ENCODE measurements at places on chromosomes 7 and 10.

- DNase-seq: no peak
Observed at GRCh38 chr10:100623521-100624230, 87.9 kb downstream of the HIF1AN start.

DNA sequence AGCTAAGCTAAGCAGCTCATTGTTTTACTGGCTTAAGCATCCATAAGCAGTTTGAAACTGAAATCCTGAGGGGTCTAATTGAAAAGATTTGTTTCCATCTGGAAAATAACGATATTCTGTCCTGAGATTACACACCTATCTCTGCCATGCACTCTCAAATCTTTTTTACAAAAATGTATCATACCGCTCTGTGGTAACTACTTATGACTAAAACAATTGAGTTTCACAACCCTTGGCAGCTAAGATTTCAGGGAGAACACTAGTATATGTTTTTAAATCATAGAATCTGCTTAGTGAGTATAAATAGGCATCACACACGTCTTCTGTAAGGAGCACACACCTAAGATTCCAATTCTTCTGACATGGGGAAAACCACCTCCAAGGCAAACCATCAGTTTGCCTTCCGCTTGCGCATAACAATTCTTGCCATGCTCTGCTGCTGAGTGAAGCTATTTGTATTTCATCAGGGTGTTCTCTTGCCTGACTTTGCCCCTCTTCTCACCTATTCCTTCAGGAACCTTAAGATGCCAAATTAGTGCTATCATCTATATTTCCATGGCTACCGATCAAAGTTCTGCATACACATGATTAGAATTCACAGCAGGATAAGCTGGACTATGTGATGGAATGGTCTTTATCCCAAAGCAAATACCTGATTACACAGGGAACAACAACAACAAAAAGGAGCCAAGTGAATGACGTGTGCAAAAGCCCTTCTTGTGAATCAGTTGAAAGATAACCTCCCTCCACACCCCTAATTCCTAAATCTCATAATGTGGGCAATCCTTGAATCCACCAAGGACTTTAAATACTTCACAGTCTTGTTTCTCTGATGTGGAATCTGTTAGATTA lies 40.9 kb downstream of the PRPF18 start:
- no peak for DNase-seq

- no peak for DNase-seq
Observed at GRCh38 chr10:124091646-124092249, 1.6 kb downstream of the CHST15 start.

DNA sequence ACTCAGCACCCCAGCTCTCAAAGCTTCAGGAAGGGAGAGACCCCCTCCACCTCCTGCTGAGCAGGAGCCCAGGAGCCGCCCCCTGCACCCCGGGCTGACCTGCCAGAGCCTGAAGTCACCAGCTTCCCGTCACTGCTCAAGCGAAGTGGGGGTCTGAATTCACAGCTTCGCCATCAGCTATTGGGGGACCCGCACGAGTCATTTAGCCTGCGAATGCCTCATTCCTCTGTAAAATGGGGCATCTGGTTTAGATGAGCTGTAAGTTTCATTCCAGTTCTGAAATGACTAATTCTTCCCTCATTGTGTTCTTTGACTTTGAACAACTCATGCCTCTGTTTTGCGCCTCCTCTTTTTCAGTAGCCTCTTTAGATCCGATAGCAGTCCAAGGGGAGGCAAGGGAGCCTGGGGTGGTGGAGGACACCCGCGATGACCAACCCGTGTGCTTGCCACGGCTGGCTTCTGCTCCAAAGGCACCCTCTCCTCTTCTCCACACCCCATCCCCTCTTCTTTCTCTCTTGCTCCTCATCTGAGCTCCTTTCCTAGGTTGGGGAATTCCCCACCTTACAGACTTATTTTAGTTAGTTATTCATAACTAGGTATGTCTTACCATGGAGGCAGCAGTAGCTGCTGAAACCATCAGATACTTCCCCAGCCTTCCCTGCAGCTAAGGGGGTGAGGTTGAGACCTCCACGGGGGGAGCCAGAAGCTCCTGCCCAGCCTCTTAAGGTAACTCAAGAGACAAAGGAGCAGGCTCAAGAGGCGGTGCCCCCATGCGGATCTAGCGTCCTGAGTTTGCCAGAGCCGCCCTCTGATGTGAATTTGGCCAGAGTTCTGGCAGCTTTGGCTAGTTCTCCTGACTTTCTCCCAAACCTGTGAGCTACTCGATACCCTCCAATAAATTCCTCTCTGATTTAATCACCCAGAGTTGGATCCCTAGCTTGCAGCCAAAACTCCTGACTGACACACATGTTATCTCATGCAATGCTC lies 47.7 kb downstream of the RBM17 start:
- no peak for DNase-seq

- peak; percentile 49 for DNase-seq
Observed at GRCh38 chr7:148356303-148356702, 234.3 kb upstream of the C7orf33 start.

GRCh38 chr10:4331150-4331549 lies 494.9 kb upstream of the AKR1E2 start:
- DNase-seq: no peak

DNA sequence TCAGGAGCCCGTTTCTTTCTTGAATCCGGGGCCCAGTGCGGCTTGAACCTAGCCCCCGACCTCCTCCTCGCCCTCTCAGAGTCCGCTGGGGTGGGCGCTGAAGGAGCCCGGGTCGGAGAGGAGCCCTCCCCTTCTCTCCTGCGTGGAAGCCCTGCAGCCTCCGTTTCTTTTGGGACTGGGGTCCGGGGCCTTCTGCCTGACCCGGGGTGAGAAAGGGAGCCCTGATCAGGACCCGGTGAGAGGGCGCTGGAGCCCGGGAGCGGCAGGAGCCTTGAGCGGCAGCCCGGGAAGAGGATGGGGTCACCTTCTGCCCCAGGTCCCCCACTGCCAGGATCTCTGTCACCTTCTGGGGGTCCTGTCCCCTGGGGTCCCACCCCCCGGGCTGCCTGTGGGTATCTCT lies 162.3 kb downstream of the ZNF33B start:
- DNase-seq: no peak

GRCh38 chr7:71300086-71300485 lies 168.1 kb downstream of the GALNT17 start:
- no peak for DNase-seq

GRCh38 chr10:86285136-86285790 lies 81.3 kb downstream of the GRID1 start:
- DNase-seq: peak; percentile 35

DNA sequence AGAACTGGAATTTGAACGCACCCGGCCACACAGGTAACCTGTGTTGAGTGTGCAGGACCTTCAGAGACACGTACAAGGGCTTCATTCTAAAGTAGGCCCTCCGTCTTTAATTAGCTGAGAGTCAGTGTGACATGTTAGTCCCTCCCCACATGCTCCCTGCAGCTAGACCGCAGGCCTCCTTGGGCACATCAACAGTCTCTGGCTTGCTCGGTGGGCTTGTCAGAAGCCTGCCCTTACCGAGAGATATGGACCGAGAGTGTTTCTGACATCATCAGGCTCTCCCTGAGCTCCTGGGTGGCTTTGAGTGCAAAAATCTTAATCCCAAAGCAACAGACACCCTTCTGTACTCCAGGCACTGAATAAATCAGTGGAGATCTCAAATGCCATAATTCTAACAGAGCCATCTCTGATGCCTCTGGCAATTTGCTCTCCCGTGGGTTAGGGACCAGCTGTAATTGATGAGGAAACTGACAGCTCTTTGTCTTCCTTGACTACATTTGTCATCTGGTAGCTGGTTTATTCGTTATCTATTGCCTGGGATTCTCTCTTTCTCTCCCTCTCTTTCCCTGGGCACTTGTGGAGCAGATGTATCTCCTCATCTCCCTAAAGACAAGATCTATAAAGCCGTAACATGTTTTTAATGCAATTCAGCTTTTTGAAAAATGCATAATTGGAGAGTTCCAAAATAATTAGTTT lies 850.6 kb downstream of the TYW1 start:
- DNase-seq: no peak

DNA sequence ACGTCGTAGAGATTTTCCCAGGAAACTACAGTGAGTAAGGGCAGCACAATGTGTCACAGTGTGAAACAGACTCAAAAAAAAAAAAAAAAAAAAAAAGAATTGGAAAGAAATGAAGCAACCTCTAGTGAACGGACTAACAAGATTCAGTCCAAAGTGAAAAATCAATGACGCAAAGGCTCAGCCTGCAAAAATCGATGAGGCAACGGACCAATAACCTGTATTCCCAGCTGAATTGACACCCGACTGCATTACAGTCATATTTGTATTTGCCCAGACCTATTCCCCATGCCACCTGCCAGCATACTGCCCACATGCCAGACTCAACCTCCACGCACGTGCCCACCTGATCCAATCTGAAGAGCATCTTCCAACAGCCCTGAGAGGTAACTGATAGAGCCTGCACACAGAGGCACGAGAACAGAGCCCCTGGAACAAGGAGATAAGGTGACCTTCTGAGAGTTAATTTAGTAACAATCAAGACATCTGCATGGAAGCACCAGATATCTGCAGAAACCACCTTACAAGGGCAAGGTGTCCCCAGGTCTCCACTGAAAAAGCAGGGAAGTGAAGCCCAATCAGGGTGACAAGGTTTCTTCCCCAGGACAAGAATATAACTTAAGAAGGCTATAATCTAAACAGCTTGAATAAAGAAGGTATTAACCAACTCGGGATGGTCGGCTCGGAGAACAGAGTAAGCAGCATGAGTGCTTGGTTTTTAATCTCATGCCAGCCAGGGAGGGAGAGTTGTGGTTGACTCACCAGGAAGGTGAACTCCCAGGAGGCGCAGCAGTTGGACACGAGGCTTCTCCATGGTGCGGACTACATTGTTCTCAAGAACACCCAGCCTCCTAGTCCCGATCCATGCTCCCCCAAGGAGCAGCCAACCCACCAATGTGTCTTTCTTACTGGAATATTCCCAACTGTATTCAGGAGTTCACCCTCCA lies 48.5 kb downstream of the PLXNA4 start:
- no peak for DNase-seq

DNA sequence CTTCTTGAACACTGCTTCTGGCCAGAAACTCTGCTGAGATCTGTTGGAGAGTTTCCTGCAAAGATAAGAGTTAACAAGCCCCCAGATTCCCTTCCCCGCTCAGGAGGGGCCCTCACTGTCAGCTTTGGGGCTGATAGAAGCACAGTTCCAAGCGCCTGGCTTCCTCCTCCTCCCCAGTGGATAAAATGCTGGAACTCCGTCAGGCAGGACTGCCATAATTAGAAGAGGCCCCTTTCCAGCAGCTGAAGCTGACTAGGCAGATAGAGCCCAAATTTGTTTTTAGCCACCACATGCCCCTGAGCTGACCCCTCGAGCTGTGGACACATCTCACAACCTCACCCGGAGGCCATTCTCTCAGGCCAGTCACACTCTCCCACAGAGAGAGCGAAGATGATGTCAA lies 89.4 kb downstream of the TBXAS1 start:
- DNase-seq: no peak

DNA sequence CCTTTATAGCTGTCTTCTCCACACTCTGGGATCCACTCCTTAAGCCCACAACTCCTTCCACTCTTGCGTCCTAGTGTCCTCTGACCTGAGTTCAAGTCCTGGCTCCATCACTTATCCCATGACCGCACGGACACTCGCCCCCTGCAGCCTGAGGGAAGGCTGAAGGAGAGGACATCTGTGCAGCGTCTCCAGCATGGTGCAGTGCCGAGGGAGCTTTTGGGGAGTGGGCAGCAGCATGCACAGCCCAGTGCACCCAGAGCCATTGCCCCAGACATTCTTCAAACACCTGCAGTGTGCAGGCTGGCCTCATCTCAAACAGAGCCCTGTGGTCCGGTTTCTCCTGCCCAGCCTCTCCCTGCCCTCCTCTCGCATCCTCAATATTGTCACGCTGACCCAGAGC lies 317.1 kb upstream of the ZMIZ1 start:
- DNase-seq: no peak

DNA sequence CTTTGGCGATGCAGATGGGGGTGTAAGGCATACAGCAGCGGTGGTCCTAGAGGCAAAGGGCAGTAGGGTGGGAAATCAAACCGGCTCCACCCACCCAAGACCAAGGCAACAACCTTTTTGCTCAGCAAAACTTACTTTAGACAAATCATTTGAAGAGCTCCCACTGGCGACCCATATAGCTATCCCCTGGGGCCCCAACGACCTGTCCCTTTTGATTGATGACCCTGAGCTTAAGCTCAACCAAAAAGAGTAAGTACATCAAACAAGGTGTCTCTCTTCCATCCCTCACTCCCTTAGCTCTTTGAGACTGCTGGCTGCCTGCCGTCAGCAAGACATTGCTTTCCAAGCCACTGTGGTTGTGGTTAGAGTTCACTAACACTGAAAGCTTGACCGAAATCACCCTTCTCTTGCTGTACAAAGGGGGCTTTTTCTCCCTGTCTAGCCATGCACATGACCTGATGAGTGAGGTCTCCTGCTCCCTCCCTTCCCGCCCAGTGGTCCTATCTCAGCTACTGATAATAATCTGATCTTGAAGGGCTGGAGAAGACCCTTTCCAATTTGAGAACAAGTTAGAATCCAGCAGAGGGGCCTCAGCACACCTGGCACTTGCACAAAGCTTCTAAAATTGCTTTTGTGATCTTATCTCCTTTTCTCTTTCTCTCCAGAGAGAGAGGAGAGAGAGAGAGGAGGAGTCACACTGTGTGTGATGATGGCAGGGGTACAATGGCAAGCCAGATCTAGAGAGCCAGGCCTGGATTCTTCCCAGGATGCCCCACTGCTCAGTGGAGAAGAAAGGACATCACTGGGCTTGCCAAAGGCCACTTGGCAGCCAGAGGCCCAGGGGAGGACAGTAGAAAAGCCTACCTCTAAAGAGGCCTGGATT lies 42.2 kb downstream of the XPNPEP1 start:
- DNase-seq: no peak

DNA sequence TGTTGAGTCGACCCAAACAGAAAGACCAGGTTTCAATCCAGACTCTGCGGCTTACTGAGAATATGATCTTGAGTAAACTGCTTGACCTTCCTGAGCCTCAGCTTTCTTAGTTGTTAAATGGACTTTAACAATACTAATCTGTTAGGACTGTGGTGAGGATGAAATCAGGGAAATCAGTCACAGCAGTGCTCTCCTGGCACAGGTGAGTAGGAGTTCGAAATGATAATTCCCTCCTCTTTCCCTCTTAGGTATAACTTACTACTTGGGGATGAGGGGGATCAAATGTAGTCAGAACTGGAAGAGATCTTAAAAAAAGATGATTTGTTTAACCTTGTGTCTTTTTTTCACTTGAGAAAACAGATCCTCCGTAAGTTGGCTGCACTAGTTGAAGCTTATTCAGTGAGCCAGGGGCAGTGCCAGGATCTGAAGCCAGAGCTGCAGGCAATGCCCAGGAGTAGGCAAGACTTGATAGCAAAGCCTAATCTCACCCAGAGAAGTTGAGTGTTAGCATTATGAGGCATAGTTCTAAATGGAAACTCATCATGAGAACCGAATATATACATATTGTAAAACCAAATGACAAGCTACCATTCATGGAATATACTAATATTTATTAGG lies 1.8 kb upstream of the MAGI2 start:
- DNase-seq: no peak

GRCh38 chr7:32039000-32039756 lies 31.0 kb downstream of the PDE1C start:
- DNase-seq: no peak

DNA sequence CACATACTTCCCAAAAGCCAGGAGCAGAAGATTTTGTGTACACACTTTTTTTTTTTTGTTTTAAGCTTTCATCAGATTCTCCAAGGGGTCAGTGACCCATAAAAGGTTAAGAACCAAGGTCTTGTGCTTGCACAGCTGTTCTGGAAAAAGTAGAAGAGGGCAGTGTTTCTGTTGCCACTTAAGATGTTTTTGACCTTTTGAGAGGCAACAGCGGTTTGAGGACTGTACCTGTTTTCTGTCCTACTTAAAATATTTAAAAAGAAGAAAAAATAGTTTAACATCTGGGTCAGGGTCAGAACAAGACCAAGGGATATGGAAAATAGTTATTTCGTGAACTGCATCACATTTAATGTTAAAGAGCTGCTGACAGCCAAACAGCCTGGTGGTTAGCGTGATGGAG lies 32.9 kb downstream of the AUTS2 start:
- DNase-seq: no peak
